ENCODE measurements at places on chromosomes 16 and 17.

DNA sequence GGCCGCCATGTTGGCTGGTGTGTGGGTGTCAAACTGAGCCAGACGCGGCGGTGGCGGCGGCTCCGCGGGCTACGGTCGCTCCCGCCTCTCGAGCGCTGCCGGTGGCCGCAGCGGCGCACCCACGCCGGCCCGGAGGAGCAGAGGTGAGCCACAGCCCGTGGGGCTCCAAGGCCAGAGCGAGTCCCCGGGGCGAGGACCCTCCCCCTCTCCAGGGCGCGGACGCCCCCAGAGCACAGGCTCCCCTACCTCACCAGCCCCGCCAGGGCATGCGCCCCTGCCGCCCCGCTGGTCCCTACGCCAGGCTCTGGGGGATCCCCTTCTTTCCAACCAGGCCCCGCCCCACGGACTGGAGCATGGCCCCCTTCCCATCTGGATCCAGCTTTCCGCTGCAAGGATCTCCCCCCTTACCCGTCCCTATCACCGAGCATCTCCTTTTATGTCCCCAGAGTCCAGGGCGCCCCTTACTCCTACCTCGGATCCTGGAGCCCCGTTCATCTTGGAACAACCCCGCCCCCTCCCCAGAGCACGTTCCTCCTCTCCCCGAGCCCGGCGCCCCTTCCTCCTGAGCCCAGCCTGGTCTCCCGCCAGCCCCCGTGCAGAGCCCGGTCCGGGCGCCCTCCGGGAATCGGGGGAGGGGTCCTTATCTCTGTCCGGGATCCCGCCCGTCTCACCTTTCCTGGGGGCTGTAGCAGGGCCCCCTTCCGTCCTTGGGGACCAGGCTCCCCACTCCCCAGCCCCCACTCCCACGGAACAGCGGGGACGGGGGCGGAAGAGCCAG, 412 bp downstream of the EPN2 start:
- peak; percentile 31 for DNase-seq

- DNase-seq, result no peak
These were observed 25.8 kb downstream of the TRIM16 start for GRCh38 chr17:15658296-15658695.

- no peak for DNase-seq
These were observed 43.5 kb downstream of the GINS3 start for GRCh38 chr16:58435779-58436178.

- DNase-seq, result no peak
These were observed at the start of gene NME4 for GRCh38 chr16:397135-397661. Gene NME4, plus strand, starts transcription at chr16:397199. Its CDS starts 24 bp downstream, at chr16:397223.

GRCh38 chr17:1090465-1091189, 89.2 kb downstream of the ABR start:
- no peak for DNase-seq

- DNase-seq, result no peak
These were observed 229.2 kb downstream of the SHISA9 start for GRCh38 chr16:13130586-13130985.

DNA sequence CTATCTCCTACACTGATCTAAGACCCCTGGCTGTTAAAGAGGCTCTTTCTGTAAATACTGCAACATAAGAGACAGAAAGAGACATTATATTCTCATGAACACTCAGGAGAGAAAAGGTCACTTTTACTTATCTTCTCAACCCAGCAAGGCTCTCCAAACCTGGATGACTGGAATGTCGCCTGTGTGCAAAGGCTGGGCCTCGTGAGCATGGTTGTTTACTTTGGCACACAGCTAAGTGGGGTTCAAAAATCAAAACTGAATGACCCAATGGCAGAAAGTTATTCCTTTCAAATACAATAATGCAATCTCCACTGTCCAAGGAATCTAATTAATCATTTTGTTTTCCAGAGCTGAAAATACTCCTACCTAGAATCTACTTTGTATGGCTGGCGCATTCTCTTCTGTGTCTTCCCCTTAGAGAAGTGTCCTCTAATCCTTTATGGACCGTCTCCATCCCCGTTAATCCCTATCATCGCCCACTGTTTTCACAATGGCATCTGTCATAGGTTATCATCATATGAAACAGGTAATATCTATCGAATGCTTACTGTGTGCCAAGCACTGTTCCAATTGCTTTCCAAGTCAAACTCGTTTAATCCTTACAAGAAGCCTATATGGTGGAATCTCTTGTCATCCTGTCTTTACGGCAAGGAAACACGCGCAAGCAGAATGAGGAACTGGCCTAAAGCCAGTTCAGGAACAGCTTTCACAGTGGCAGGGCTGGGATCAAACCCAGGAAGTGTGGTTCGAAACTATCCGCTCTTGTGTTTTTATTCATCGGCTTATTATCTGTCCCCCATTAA, 1.3 kb downstream of the SLX4 start:
- no peak for DNase-seq

GRCh38 chr16:52501746-52502145, 45.2 kb downstream of the TOX3 start:
- no peak for DNase-seq

DNA sequence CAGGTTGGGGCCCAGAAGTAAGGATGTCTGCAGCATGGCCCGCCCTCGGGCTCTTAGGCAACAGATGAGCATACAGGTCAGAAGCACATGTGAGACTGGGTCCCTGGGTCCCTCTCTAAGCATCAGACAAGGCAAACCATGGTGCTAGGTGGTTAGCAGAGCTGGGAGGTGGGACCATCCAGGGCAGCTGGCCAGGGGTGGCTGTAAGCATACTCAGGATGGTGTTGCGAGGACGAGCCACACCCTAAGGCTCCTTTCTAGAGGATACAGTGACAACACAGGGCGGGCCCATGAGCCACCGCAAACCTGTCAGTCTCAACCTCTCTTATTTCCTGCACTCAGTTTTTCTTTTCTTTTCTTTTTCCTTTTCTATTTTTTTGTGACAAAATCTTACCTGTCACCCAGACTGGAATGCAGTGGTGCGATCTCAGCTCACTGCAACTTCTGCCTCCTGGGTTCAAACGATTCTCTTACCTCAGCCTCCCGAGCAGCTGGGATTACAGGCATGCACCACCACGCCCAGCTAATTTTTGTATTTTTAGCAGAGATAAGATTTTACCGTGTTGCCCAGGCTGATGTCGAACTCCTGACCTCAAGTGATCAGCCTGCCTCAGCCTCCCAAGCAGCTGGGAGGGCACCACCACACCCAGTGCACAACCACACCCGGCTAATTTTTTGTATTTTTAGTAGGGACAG, 3.6 kb downstream of the FA2H start:
- no peak for DNase-seq

GRCh38 chr17:80485846-80486245, 9.4 kb upstream of the NPTX1 start:
- DNase-seq, result no peak

DNA sequence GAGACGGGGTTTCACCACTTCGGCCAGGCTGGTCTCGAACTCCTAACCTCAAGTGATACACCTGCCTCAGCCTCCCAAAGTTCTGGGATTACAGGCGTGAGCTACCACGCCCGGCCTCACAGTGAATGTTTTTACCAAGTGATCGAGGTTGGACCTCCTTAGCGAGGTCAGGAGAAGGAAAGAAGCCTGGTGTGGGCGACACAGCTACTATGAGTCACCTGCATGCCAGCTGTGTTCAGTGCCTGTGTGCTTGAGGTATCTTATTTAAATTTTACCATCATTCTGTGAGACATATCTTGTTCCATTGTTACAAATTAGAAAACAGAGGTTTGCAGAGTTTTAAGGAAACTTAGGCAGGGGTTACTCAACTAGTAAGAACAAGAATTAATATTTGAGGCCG, 174.8 kb upstream of the DYNLRB2 start:
- DNase-seq, result no peak

GRCh38 chr16:67245674-67246080, 1.6 kb downstream of the FHOD1 start:
- DNase-seq, result no peak

Measured in stimulated activated naive CD4-positive, alpha-beta T cell treated with Interleukin-2 at 50 U/mL for 16 hours (primary cell).